GM23248 (cell line): ENCODE measurements at places on chromosomes 5 and 9. TPM values are rescaled to one million over a fixed set of nuclear protein-coding genes. Genes with fewer than 3 reads are reported as not detected.

- DNase-seq: no peak
These were observed 36.3 kb downstream of the PFDN1 start for GRCh38 chr5:140266471-140267200.

SLC22A5 gene
- 1.7 and 2.4 TPM in 2 replicates for polyA plus RNA-seq

ORM2 gene
- polyA plus RNA-seq: not detected in 2 replicates

LMAN2 gene
- 303 and 313 TPM in 2 replicates for polyA plus RNA-seq

NXNL2 gene
- 0.48 and 1.4 TPM in 2 replicates for polyA plus RNA-seq

ANKRD18B gene
- polyA plus RNA-seq: 0.49 and 0.74 TPM in 2 replicates

IPPK gene
- 10.4 and 10.7 TPM in 2 replicates for polyA plus RNA-seq

SPINK4 gene
- polyA plus RNA-seq: not detected in 2 replicates

DNA sequence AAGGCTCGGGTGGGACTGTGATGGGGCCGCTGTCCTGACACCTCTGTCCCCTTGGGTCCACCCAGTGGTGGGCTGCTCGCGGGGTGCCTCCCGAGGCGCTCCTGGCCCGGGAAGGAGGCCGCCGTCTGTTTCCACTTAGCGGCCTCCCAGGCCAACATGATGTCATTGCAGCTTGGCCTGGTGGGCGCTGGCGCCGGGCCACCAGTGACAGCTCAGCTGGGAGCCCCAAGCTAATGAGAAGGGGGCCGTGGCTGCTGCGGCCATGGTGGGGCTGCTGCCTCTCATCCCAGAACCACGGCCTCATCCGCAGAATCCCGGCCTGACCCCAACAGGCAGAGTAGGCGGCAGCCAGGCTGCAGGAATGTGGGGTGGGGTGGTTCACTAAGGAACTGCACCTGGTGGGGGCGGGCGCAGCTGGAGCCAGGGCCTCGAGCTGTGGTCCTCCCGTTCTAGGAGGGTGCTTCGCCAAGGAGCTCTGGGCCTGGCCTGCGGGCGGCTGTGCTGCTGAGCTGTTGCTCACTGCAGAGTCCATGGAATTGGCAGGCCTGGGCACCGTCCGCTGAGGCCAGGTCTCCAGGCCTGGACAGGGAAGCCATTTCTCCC is 123.5 kb upstream of the COL5A1 start:
- peak; percentile 76 for DNase-seq

GRCh38 chr9:89593727-89594427 is 10.9 kb upstream of the GADD45G start:
- DNase-seq: peak; percentile 61

GZMA gene
- not detected in 2 replicates for polyA plus RNA-seq

GRCh38 chr5:891837-892393 is 686 bp downstream of the BRD9 start:
- peak; percentile 66 for DNase-seq

DNA sequence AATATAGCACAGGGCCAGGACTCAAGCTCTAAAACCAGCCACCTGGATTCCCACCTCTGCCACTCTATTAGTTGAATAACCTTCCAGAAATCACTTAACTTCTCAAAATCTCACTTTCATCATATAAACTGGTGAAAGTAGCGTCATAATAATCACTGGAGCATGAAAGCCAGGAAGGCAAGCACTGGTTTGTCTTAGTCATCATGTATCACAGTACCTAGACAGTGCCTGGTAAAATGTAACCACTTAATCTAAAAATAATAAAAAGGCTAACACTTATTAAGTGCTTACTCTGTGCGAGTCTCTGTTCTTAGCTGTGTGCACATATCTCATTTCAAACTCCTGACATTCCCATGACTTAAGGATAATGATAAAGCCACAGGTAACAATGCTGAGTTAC is 109.4 kb downstream of the ASTN2 start:
- DNase-seq: no peak

DNA sequence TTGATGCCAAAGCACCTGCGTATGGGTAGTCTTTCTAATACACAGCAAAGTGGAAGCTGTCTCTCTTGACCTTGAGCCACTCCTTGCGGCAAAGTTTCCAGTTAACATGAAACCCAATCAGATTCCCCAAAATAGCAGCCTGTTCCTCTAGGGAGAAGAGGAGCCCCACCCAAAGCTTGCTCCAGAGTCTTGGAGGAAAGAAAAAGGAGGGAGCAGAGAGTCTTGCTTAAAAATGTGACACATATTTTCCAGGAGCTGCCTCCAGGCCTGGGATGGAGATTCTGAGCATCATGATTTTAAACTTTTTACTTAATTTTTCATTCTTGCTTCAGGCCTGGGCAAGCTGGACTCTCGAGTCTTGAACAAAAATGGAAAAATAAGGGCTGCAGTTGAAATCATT is 223.5 kb upstream of the TNC start:
- DNase-seq: peak; percentile 51

DNA sequence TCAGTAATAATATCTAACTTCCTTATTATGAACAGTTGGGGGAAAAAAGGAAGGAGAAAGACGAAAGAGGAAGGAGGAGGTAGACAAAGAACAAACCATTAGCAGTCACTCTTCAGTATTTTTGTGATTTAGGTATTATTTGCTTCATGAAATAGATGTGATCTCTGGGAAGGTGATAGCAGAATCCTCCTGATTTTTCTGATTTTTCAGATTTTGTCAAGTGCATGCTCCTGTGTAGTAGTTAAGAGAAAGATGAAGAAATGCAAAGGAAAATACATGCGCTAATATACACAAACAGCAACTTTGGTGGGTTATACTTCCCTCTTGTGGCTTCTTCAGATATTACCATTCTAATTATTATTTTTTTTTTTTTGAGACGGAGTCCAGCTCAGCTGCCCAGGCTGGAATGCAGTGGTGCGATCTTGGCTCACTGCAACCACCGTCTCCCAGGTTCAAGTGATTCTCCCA is 31.6 kb downstream of the LMNB1 start:
- peak; percentile 58 for DNase-seq

DNA sequence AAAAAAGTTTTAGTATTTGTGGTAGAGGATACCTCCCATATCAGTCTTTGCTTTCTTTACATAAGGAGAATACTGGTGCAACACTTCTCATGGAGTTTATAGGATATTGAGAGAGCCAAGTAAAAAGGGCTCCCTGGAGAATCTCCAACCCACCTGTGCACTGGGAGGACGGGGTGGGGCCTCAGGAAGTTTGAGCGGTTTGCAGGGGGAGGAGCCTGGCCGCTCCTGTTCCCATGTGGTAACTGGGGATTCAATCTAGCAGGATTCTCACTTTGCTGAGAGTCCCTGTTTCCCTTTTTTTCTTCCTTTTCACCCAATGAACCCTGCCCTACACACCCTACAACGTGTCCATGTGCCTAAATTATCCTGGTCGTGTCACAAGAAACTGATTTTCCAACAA is 82.8 kb downstream of the APTX start:
- no peak for DNase-seq

GRCh38 chr5:91206103-91206502 is 177.0 kb downstream of the ARRDC3 start:
- DNase-seq: no peak

- DNase-seq: peak; percentile 64
These were observed 18.3 kb downstream of the MOCS2 start for GRCh38 chr5:53091289-53091688.
